ENCODE measurements at places on chromosomes 5 and 9.

DNA sequence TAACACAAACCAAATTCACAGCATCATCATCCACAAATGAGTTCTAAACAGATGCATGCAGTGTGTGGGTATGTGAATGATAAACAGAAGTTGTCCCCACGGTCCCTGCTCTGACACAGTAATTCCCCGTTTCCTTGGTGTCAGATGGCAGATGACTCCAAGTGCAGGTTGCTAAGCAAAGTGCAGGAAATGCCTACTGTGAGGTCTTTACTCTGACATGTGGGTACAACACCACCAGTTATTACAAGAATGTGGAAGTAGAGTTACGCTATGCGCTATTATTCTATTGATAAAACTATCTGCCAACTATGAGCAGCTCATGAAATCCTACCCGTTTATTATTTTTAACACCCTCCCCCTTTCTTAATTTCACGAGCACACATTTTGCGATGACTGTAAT, 448.9 kb downstream of the BNC2 start:
- no peak for DNase-seq

DNA sequence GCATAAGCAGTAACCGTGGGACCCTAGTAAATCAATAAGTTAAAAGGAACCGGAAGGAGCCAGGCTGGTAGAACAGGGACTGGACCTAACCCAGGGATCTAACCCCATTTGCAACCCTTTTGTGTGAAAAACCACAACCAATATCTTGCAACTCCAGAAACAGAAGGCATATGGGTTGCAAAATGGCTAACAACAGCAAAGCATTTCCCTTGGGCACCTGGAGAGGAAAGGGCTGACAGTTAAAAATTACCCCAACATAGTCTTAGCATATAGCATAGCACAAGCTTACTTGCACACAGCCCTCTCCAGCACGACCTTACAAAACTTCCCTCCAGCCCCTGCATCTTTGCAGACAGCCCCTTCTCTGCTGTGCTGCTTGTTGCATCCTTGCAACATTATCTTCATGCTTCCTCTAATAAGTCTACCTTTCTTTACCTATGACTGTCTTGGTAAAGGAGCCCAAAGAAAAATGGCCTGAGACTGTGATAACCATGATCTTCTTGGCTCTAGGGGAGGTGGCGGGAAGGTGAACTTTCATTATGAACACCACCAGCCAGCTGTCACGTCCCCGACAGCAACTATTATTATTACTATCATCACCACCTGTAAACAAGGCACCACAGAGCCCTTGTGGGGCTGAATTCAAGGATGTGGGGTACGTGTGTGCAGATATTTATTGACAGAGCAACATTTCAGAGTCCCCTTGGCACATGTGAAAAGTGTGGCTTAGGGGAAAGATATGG, 49.8 kb downstream of the PRRC1 start:
- DNase-seq, result no peak

- DNase-seq, result no peak
Observed at GRCh38 chr9:114690308-114690707, 8.3 kb upstream of the TEX48 start.

GRCh38 chr5:156699147-156699546, 150.9 kb upstream of the PPP1R2B start:
- no peak for DNase-seq

DNA sequence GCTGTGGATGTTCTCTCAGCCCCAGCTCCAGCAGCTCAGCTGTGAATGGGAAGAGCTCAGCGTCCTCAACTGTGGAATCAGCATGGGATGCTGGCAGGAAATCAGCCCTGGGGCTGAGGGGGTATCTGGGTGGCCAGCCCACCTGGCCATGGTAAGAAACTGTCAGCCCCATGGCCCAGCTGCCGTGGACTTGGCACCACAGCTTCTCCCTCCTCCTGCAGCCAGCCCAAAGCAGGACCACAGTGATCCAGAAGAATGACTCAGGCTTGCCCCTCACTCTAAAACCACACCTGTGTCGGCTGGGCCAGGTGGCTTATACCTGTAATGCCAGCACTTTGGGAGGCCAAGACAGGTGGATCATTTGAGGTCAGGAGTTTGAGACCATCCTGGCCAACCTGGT, 48.0 kb downstream of the SAR1B start:
- no peak for DNase-seq

GRCh38 chr5:143311955-143312354, 91.5 kb downstream of the NR3C1 start:
- DNase-seq, result no peak

DNA sequence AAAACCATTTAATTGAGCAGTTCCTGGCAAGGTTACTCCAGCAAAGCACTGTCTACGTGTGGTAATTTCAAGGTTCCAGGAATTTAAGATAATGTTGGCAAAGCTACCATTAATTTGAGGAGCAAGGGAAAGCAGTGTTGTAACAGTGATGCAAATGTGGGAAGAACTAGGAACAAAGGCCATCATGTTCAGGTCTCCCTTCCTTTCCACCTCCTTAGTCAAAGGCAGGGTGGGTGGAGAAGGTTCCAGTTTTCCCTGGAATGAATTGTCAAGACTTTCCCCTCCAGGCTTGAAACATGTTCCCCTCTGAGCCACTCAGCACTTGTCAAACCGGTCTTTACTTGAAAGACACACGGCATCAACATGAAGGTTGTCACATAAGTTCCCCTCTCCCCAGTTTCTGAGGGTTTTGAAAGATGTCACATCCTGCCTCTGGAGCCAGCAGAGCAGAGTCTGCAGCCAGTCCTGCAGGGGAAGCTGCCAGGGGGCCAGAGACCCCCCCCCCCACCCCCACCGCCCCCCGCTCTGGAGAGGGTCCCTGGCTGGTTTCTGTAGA, 226.0 kb downstream of the GAS1 start:
- DNase-seq, result no peak

- DNase-seq, result no peak
Observed at GRCh38 chr5:119275601-119276173, 80.1 kb upstream of the TNFAIP8 start.
